T-helper 2 cell (primary cell): ENCODE measurements at places on chromosomes 16 and 17.

DNA sequence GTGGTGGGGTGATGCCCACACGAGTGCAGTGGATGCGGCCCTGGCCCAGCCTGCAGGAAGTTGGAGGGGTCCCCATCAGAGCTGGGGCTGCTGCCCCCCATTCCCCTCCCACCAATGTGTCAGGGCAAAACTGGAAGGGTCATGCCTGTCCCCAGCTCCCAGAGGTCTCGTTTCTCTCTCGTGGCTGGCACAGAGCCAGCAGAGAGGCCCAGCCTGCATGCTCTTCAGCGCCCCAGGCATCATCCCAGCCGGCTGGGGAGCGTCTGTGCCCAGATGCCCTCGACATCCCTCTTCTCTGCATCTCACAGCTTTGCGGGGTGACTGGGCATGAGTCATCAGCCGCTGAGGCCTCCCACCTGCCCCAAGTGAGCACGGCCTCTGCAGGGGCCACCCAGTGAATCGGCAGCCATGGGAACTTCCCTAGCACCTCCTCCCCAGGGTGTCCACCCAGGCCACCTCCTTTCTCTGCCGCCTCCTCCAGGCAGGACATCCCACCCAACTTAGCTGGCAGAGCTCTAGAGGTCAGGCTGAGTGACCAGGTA lies 9.8 kb upstream of the CSNK1D start:
- no peak for DNase-seq

DNA sequence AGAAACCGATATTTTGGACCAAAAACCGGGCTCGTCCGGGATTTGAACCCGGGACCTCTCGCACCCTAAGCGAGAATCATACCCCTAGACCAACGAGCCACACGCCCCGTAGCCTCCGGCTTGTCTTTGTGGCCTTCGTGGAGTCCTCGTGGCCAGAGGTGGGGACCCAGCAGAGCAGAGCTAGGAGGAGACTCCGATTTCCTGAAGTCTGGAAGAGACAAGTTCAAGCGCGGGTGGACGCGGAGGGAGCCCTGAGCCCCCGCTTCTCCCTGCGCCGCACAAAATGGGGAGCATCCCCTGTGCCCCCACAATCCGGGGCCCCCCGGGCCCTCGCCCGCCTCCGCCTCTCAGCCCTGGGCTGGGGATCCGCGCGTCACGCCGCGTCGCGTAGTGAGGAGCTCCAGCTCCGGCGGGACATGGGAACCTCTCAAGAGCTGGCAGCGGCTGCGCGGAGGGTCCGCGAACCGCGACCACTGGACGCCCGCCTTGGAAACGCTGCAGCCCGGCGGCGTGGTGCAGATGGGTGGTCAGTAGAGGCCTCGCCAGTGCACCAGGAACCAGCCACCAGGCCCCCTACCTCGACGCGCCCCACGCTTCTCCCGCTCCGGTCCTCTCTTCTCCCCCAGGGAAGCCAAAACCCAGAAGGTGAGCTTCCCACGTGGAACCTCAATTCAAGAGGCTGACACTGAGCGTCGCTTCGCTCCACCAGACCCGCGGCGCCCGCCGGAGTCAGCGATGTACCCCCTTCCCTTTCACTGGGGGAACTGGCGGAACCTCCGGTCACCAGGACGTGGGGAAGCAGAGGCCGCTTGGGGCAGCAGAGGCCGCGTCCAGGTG lies 5.2 kb upstream of the OR1F1 start:
- no peak for DNase-seq

- DNase-seq = no peak
Measured at GRCh38 chr17:50570032-50570431, 9.5 kb downstream of the CACNA1G start.

- DNase-seq = no peak
Measured at GRCh38 chr17:78883089-78883532, 19.9 kb downstream of the CEP295NL start.

- no peak for DNase-seq
Measured at GRCh38 chr17:71180801-71181385, 939.9 kb upstream of the SOX9 start.

DNA sequence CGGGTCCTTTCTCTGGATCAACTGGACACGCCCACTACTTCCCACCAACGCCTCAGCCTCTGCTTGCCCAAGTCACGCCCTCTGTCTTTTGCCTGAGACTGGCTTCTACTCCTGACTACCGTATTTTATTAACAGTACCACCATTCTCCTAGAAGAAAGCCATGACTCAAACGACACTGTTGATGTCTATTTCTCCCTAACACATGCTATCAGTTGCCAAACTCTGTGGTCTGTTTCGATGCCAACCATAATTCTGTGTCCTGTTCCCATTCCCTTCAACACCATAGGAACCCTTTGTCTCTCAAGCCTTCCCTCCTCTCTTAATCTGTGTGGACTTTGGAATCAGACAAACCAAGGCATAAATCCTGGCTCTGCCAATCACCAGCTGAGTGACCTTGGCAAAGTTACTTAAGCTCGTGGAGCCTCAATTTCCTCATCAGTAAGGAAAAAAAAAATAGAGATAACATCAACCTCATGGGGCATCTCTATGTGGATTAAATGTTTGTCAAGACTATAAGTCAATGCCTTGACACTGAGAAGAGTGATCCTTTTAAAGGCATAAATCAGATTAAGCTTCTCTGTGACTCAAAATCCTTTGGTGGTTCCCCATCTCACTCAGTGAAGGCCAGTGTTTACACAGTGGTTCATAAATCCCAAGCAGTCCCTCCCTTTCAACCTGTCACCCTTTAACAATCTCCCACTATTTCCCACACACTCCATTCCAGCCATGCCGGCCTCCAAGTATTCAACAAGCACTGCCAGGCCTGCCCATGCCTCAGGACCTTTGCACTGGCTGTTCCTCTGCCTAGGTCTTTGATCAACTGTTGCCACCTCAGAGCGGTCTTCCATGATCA lies 45.6 kb downstream of the ERN1 start:
- DNase-seq = no peak

- no peak for DNase-seq
Measured at GRCh38 chr16:20781697-20782096, 17.9 kb downstream of the ACSM3 start.

DNA sequence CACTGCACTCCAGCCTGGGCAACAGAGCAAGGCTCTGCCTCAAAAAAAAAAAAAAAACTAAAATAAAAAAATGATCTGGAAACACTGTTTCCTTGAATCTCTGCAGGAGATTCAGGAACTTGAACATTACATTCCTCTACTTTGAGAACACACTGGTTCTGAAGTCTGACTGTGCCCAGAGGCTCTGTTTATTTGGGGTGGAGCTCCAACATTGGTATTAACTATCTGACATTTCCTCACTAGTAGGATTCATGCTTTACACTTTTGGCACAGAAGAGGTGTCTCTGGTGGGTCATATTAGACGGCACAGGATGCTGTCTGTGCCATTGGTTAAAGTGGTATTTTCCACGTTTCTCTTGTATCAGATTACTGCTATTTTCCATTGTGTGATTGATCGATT lies 10.4 kb downstream of the SULT1A2 start:
- DNase-seq = no peak

DNA sequence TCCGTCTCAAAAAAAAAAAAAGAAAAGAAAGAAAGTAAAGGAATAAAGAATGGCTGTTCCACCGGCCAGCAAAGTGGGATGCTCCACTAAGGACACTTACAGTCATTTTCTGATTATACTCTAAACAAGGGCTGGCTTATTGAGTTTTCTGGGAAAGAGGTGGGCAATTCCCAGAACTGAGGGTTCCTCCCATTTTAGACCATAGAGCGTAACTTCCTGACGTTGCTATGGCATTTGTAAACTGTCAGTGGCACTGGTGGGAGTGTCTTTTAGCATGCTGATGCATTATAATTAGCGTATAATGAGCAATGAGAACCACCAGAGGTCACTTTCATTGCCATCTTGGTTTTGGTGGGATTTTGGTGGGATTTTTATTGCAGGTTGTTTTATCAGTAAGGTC lies 58.0 kb downstream of the PIGL start:
- DNase-seq = no peak

GRCh38 chr16:24073321-24073720 lies 182.8 kb upstream of the CACNG3 start:
- no peak for DNase-seq

DNA sequence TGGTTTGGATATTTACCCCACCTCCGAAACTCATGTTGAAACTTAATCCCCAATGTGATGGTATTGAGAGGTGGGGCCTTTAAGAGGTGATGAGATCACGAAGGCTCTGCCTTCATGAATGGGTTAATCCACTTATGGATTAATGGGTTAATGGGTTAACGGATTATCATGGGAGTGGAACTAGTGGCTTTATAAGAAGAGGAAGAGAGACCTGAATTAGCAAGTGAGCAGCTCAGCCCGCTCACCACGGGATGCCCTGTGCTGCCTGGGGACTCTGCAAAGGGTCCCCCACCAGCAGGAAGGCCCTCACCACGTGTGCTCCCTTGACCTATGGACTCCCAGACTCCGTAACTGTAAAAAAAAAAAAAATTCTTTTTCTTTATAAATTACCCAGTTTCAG lies 16.5 kb upstream of the GPRC5B start:
- no peak for DNase-seq
